Right ventricle myocardium inferior (tissue), 1 donor: ENCODE measurements at places on chromosomes 7 and 10.

- no peak for DNase-seq
Observed at GRCh38 chr7:135910393-135911036, 66.6 kb downstream of the MTPN start.

- DNase-seq, result no peak
Observed at GRCh38 chr10:118742782-118743181, 12.0 kb downstream of the CACUL1 start.

DNA sequence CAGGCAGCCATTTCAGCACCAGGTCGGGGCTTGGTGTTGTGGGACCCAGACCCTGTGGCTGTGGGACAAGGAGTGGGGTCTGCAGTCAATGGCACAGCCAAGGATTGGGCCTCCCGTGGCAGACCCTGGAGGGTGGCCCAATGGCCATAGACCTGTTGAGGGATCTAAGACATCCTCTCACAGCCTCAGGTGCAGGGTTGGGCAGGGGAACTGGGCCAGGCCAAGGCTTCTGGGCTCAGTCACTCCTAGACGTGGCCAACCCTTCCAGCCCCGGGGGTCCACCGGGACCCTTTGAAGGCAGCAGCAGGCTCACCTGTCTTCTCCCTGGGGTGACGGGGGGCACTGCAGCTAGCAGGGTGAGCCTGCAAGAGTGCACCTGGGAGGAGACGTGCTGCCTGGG, 45.7 kb upstream of the DPYSL4 start:
- DNase-seq, result no peak

GRCh38 chr10:51129946-51130544, 55.8 kb downstream of the PRKG1 start:
- no peak for DNase-seq

- no peak for DNase-seq
Observed at GRCh38 chr7:151511946-151512345, 7.7 kb downstream of the RHEB start.

DNA sequence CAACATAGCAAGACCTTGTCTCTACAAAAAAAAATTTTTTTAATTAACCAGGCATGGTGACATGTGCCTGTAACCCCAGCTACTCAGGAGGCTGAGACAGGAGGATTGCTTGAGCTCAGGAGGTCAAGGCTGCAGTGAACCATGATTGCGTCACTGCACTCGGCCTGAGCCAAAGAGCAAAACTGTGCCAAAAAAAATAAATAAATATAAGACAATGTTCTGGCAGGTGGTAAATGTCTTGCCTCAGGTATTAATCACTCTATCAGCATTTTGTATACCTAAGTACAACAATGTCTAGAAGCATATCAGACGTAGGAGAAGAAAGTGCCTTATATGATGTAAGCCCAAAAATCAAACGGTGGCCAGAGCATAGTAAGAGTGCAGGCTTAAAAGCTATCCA, 427.8 kb upstream of the C7orf33 start:
- DNase-seq, result no peak

DNA sequence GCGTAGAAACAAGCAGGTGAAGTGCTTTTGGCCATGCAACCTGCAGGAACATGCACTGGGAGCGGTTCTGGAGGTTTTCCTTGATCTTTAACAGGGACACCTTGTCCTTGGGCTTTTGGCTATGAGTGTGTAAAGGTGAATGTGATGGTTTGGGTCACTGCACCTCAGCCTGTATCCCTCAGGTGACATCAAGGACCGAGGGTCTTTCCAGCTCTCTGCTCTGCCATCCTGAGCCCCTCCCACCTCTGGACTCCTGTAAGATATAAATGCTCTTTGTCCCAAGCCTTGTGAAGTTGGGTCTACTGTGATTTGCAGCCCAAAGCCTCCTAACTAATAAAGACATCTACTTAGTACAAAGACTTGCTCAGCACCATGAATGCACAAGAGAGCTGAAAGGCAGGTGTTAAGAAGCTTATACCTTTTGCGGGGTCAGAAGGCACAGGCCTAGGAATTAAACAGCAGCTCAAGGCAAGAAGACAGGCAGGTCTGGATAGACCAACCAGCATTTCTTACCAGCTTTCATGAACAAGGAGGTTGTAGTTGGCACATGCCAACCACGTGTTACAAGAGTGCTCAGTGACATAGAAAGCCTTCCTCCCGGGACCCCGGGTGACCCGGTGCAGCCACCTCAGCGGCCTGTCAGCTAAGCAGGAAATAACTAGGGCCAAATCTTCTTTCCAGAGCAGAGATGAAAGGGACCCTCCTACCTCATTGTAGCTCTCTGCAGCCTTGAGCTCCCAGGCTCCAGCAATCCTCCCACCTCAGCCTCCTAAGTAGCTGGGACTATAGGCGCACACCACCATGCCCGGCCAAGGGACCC, 89.9 kb downstream of the CARD11 start:
- DNase-seq, result no peak

DNA sequence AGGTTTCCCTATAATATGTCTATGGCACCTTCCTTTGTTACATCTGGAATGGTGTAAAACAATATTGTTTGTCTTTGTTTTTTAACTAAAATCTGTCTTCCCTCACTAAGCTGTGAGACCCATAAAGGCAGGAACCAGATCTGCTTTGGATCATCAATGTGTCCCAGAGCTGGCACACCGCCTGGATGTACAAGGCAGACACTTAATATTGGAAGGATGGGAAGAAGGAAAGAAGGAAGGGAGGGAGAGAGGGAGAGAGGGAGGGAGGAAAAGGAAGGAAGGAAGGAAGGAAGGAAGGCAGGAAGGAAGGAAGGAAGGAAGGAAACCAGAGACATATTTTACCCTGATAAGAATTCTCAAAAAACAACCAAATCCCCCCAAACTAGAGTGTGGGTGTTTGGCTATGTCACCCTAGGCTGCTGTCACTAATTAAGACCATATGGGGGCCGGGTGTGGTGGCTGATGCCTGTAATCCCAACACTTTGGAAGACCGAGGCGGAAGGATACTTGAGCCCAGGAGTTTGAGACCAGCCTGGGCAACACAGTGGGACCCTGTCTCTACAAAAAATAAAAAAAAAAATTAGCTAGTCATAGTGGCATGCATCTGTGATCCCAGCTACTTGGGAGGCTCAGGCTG, 59.6 kb downstream of the SH3PXD2A start:
- no peak for DNase-seq

- DNase-seq, result no peak
Observed at GRCh38 chr10:77106676-77107075, 530.9 kb downstream of the KCNMA1 start.

- DNase-seq, result no peak
Observed at GRCh38 chr7:12851841-12852240, 164.4 kb downstream of the ARL4A start.

GRCh38 chr7:78368771-78369170, 570.2 kb downstream of the PHTF2 start:
- no peak for DNase-seq

GRCh38 chr7:132321387-132321786, 254.9 kb downstream of the PLXNA4 start:
- DNase-seq, result no peak

GRCh38 chr7:147106746-147107145, 990.1 kb downstream of the CNTNAP2 start:
- no peak for DNase-seq

DNA sequence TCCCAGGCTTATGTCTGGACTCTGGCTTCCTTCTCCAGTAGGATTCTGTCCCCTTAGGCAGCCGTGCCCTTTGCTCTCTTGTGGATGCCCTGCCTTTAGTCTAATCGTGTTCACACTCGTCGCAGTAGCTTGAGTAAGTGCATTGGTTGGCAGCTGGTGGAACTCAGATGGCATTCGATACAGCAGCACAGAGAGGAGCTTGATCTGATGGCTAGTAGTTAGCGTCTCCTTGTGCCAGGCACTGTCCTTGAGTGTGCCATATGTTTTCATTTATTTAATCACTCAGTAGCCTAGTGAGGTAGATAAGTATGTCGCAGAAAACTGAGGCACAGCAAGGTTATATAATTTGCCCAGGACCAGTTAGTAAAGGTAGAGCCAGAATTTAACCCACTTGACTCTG, 18.2 kb upstream of the PARP12 start:
- DNase-seq, result no peak

DNA sequence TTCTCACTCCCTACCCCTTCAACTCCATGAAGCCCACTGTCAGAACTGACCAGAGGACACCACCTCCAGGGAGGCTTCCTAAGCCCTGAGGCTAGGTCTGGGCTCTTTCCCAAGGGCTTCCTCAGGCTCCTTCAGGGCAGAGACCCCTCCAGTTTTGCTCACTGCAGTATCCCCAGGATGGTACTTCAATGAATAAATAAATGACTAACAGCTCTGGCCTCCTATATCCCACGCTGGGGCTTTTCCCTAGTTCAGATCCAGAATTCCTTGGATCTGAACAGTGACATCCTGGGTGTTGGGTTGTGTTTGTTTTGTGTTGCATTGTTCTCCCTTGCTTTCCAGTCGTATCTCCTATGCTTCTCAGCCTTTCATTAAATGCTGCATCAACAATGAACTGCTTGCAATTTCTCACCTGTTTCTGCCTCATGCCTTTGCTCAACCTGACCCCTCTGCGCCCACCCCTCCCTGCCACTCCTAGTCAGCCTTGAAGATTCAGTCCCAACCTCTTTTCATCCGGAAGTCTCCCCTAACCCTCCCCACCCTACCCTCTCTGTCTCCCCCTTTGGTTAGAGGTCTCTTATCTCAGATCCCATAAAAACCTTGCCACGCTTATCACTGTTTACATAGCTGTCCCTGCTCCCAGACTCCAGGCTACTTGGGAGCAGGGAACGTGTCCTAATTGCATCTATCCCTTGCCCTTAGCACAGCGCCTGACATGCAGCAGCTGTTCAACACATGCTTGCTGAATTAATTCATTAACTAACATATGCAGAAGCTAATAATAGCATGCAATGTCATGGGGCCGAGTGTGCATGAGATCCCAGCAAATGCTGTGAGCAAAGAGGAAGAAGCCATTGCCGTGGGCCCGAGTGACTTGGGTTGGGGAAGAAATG, 41.7 kb downstream of the PPP1R3C start:
- no peak for DNase-seq

- no peak for DNase-seq
Observed at GRCh38 chr10:31051703-31052102, 20.0 kb upstream of the ZNF438 start.

DNA sequence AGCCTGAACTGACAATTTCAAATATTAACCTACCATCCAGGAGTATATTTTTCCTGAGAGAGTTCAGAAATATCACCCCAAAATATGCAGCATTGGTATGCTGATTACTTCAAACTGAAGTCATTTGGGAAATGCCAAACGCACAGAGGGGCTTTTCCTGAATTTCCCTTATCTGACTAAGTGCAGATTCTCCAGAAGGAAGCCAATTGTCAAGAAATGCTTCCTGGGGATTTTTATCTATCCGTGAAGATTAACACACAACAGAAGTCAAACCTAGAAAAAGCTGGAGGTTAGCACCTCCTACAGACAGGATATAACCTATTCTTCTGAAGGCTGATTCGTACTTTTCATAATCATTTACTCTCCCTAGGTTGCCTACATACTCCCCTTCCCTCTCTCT, 91.0 kb downstream of the AKR1D1 start:
- no peak for DNase-seq

GRCh38 chr10:81898518-81898917, 23.5 kb downstream of the NRG3 start:
- DNase-seq, result no peak

DNA sequence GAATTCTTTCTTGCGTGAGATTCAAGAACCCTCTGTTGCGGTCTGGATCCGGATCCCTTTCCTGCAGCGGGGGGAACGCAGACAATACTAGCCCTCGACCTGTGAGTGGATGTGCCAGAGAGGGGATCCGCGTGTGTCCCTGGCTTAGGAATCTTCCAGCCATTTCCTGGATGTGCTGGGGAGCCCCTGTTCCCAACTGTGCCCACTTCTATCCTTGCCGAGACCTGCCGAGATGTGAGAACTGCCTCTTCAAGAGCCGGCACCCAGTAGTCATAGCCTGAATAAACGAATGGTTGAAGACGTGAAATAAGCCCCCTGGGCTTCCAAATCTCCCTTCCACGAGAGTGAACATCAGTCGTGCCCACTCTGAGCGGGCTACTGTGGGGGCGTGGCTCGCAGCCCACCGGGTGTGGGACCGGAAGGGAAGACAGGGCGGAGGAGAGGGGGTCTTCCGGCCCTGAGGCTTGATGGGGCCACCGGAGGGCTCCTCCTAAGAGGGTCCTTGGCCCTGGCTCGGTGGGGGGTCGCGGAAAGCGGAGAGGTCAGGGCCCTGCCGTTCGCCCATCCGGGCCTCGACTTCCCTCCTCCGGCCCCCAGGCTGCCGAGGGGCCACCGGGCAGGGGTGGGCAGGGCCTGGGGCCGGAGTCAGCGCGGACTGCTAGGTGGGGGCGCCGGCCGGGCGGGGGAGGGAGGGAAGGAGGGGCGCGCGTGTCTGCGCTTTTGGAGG, 1.3 kb upstream of the CCDC136 start:
- no peak for DNase-seq

DNA sequence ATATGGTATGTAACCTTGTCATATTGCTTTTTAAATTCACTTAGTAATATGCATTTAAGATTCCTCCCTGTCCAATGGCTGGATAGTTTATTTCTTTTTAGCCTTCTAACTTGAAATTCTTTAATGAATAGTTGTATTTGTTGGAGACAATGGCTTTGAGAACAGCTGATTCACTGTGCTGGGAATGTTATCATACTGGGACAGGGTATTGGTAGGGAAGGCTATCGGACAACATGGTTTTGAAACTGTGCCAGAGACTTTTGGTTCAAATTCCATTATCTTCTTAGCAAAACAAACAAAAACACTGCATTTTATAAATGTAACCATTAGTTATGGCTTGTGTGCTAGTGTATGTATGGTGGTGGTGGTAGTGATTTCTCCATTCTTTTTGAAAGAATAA, 517.1 kb upstream of the ANKRD30A start:
- DNase-seq, result no peak

- DNase-seq, result no peak
Observed at GRCh38 chr7:37901890-37902524, 14.6 kb downstream of the SFRP4 start.

GRCh38 chr7:36562121-36562520, 162.2 kb downstream of the AOAH start:
- DNase-seq, result no peak

- DNase-seq, result no peak
Observed at GRCh38 chr10:74953214-74953613, 126.8 kb downstream of the KAT6B start.

DNA sequence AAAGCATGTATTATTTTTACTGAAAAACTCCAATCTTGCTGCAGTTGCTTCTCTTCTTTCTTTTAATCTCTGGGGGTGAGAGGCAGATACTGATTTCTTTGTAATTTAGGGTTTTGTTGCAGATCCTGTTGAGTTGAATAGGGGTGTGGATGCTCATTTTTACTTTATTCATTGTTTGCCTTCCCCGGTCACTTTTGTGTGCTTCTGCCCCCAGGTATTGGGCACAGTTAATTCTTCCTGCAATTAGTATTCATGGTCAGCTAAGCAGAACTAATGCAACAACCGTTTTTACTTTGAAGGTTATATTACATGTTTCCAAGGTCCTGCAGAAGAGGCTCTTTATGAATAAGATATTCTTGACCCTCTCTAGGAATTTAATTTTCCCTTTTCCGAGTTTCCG, 96.4 kb downstream of the BUB3 start:
- no peak for DNase-seq

DNA sequence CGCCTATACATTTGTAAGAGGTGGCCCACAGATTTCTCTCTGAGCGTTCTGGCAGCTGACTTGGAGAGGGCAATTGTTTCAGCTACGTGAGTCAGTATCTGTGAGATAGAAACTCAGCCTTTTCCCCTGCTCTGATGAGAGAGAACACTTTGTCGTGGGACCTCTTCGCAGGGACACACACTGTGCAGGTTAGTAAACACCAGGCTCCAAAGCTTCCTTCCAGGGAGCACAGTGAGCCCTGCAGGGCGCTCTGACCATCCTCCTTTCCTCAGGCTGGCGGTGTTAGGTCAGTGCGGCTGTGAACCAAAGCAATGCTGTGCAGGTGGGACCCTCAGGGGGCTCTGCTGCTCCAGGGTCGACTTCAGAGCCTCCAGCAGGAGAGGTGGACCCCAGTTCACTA, 152.2 kb upstream of the TCF7L2 start:
- no peak for DNase-seq
